ENCODE measurements at places on chromosomes 1 and 21.

- no peak for DNase-seq
Measured at GRCh38 chr1:208280681-208281450, 36.7 kb upstream of the PLXNA2 start.

- peak; percentile 56 for DNase-seq
Measured at GRCh38 chr1:110671361-110671760, 3.4 kb downstream of the KCNA3 start.

GRCh38 chr1:108575375-108575774, 15.5 kb downstream of the EEIG2 start:
- no peak for DNase-seq

- no peak for DNase-seq
Measured at GRCh38 chr1:67557696-67558448, 127.1 kb upstream of the GADD45A start.

DNA sequence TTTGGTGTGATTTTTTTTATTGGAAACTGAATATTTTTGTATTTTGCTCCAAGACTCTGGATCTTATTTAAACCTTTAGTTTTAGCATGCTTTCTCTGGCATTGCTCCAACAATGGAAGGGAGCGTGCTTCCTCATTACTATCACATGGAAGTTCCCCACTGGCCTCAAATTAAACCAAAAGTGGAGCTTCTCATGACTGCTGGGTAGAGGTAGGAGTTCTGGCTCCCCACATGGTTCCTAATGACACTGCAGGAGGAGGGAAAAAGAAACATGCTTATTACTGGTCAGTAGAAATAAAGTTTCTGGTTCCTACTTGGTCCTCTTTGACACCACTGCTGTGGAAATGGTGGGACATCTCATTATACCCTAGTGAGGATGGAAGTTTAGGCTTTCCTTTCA, 310.5 kb downstream of the PTGER3 start:
- DNase-seq: no peak

- peak; percentile 70 for DNase-seq
Measured at GRCh38 chr1:27602462-27603308, 1.3 kb downstream of the AHDC1 start.

DNA sequence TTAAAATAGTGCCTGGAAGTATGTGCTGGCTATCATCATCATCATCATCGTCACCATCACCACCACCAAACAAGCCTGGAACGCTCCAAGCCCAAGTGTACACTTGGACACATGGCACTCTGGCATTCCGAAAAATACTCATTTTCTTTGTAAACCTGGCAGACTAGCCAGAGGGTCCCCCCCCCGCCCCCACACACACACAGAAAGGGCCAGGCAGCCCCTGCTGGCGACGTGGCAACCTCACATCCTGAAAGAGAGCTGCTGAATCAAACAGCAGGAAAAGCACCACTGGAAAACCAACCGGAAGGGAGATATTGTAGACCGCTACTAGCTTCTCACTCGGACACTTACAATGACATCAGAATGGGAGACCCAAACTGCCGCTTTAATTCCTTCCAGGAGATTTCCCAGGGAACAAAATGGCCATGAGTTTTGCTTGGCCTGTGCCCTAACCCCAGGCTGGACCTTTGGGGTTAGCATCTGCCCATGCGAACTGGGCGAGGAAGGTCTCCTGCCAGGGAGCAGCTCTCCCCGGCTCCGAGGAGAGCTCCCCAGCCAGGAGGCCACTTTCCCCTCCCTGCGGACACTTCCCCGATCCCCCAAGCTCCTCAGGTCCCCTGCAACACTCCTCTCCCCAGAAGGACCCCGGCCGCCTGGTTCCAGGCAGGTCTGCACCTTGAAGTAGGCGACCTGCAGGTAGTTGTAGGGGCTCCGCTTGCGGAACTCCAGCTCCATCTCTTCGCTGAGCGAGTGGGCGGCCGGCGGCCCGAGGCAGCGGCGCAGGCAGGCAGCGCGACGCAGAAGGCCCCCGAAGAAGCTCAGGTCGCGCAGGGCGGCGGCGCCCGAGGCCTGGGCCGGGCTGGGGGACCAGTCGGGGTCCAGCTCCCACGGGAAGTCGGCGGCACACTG, 742 bp downstream of the P3H1 start:
- peak; percentile 36 for DNase-seq

GRCh38 chr1:9653491-9654050, 2.0 kb downstream of the PIK3CD start:
- DNase-seq: no peak

- peak; percentile 60 for DNase-seq
Measured at GRCh38 chr1:67485046-67485811, 55.0 kb upstream of the SERBP1 start.

- no peak for DNase-seq
Measured at GRCh38 chr1:51504806-51505525, 14.1 kb downstream of the EPS15 start.

DNA sequence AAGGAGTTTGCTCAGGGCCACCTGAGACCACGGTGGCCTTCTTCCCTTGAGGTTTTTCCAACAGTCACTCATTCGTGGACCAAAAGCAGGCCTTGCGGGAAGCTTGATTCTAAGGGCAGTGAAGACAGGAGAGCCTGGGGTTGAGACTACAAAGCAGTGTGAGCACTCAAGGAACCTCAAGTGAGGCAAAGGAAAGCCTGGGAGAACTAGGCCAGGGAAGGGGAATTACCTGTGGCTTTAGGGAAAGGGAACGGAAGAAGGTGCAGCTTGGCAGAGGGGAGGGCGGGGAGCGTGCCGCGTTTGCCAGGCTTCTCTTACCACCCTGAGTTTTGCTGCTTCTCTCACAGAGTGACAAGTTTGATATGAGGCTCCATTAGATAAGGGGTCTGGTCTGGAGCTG, 114.3 kb downstream of the DHRS3 start:
- DNase-seq: no peak

DNA sequence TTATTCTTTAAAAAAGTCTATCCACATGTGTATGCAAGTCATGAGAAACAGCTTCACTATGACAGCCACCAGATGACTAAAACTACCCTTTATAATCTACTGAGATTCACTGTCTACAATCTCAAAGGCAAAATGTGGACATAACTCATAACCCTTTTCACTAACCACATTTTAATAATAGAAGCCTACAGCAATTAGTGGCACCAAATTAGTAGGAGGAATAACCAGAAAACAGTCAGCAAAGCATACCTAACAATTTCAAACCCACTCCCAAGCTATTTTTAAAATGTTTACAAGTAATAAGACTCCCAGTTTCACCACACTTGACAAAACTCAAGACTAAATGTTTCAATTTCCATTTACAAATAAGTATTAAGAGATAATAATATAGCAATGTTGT, 442.9 kb downstream of the PTPRC start:
- DNase-seq: no peak

DNA sequence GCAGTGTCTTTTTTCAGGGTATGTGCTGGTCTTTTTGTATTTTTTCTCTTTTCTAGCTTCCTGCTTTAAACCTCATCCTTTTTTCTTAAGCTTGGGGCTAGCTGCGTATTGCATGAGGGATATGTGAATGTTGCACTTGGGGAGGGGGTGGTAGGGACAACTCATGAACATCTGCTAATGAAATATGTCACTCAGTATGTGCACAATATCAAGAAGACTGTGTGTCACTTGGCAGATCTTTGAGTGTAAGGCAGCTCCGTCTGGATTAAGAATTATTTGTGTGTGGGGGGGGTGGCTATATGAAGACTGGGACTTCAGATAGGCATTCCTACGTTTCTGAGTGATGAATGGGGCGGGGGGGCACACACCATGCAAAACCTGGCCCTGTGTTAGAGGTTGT, 170.4 kb upstream of the CACNA1E start:
- DNase-seq: no peak

DNA sequence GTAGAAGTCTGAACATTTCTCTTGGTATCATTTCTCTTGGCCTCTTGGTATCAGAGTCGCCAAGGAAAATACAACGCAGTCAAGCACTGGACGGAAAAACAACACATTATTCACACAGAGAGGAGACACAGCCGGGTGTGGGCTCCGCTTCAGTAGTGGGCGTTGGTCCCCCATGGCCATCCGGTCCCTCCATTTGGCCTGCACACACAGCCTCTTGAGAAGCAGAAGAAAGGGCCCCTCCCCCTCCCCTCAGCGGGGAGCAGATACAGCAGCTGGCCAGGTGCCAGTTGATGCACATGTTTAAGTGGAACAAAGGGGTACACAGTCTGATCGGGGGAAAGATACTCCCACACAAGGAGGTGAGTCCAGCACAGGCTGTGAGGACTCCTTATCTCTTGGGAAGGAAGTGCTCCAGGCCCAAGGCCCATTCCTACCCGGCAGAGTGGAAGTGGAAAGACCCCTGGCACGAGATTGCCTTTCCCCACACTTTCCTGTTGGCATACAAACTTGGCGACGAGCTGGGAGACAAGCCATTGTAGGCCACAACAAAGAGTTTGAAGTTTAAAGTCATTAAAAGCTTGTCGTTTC, 311.3 kb downstream of the FAM72C start:
- DNase-seq: no peak

DNA sequence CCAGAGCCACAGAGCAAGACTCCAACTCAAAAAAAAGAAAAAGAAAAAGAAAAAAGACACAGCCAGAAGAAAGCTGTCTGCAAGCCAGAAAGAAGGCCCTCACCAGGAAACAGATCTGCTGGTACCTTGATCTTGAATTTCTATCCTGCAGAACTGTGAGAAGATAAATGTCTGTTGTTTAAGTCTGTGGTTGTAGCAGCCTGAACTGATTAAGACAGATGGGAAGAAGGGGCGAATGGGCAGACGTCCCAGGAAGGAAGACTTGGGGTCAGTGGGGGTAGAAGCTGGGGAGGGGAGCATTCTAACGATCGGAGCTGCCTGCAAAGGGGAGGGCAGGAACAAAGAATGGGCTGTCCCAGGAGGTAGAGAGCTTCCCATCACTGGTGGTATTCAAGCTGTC, 6.3 kb downstream of the SLC2A7 start:
- DNase-seq: no peak

DNA sequence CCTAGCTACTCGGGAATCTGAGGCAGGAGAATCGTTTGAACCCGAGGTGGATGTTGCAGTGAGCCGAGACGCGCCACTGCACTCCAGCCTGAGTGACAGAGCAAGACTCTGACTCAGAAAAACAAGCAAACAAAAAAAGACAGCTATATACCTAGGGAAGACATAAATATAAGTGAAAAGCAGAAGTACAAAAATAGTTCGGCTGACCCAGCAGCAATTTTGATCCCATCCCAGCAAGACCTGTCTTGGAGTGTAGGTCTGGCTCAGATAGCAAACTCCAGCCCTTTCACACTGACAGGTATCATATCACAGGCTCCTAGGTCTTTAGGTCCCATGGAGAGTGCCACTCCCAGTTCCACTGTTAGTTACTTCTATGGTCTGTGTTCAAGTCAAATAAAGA, 14.6 kb downstream of the MTX1 start:
- DNase-seq: no peak

- no peak for DNase-seq
Measured at GRCh38 chr21:29306920-29307319, 8.2 kb downstream of the BACH1 start.

GRCh38 chr1:225349826-225350225, 78.0 kb downstream of the LBR start:
- DNase-seq: no peak

DNA sequence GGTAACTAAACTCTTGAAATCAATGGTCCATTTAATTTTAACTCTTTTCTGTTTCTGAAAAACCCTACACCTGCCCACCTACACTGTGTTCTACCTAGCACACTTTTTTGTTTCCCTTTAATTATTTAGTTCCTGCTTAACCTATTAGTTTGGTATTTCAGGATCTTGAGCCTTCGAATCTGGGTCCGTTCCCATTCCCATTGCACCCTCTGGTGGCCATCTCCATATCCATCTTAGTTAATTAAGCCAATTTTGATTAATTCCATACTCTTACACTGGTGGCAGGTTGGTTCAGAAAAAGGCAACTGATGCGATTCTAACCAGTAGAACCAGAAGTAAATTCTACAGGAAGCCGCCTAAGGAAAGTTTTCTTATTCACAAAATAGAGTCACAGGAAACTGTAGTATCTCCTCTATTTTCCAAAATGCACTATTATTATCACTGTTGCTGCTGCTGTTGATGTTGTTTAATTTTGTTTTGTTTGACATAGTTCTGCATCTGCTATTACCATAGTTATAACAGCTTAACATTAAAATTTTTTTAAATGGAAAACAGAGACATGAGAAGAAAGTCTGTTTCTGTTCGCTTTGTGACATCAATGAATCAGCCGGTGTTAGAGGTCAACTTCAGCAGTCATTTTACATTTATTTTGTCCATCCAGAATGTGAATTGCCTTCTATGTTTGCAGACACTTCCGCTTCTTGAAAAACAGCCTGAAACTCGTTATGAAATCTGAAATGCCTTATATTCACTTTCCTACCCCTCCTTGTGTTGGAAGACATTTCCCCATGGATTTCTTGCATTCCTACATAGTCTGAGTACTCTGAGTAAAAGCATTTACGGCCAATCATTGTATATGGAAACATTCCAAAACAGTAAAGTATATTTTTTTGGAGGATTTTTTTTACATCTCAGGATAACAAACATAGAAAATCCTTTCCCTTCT, 115.5 kb upstream of the NCAM2 start:
- DNase-seq: peak; percentile 72

DNA sequence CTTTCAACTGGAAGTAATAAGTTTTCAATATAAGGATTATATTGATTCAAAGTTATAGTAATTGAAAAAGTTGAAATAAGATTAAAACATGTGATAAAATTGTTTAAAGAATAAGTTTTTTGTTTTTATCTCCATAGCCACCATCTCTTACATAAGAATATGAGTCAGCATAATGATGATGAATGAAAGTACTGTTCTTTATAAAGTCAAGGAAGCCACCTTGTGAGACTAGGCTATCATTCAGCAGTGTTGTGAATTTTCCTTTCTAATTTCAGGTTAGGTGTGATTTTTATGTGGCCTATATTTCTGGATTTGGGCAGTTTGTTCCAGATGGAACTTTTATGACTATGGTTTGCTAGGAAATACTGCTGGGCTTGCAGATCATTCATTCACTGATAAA, 22.4 kb upstream of the ASB17 start:
- no peak for DNase-seq

GRCh38 chr1:46133781-46134350, 1.4 kb upstream of the PIK3R3 start:
- DNase-seq: no peak

DNA sequence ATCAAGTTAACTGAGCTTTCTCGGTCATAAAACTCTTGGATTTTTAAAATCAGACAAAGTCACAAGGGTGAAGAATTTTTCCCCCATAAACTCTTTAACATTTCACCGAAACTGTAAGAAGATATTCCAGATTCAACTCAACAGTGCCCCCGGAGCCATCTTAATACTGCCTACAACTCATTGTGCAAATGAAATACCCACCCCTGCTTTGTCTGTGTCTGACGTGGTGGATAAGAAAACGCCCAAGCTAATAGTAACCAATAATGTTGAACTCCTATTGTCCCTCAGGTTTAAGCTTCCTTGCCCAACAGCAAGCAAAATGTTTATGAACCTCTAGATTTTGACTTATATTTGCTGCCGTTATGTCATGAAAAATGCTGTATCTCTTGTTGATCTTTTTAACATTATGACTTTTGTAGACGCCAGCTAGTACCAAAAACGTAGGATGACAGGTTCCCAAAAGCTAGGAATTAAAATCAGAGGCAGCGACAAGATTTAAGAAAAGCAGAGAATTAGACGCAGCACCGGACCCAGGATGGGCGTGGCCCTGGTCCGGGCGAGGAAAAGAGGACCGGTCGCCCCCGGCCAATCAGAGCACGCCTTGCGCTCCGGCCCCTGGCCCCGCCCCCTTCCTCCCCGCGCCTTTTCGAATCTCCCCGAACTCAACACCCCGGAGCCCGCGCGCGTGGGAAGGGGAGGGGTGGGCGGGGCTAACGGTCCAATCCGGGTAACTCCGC, 1.1 kb downstream of the STMN1 start:
- peak; percentile 95 for DNase-seq

All from NCI-H1417 (cell line).